ENCODE measurements at places on chromosomes 4 and X.

DNA sequence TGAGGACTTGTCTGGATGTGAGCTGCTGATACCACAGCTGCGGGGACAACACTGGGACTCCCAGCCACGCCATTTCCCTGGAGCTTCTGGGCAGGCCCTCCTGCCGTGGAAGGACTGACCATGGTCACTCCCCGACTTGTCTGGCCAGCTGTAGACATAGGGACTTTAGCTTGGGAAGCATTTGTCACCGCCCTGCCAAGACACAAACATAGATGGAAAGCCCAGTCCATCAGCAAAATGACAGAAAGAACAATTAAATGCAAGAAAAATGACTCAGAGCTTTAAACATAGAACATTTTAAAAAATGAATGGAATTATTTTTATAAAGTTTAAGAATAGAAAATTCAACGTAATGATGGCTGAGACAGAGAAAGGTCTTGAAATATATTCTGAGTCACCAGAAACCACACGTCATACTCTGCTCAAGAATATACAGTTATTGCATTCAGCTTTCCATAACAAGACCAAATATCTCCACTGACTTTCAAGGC is 107.6 kb upstream of the CBR4 start:
- no peak for DNase-seq

GRCh38 chr4:83209419-83209818 is 75.2 kb downstream of the COQ2 start:
- DNase-seq = no peak

DNA sequence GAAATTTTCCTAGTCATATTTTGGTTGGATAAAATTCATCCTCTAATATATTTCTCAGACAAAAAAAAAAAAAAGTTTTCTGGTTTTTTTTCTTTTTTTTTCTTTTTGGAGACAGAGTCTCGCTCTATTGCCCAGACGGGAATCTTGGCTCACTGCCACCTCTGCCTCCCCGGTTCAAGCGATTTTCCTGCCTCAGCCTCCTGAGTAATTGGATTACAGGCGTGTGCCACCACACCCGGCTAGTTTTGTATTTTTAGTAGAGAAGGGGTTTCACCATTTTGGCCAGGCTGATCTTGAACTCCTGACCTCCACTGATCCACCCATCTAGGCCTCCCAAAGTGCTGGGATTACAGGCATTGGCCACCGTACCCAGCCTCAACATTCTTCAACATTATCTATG is 432.7 kb upstream of the PABPC4L start:
- no peak for DNase-seq

DNA sequence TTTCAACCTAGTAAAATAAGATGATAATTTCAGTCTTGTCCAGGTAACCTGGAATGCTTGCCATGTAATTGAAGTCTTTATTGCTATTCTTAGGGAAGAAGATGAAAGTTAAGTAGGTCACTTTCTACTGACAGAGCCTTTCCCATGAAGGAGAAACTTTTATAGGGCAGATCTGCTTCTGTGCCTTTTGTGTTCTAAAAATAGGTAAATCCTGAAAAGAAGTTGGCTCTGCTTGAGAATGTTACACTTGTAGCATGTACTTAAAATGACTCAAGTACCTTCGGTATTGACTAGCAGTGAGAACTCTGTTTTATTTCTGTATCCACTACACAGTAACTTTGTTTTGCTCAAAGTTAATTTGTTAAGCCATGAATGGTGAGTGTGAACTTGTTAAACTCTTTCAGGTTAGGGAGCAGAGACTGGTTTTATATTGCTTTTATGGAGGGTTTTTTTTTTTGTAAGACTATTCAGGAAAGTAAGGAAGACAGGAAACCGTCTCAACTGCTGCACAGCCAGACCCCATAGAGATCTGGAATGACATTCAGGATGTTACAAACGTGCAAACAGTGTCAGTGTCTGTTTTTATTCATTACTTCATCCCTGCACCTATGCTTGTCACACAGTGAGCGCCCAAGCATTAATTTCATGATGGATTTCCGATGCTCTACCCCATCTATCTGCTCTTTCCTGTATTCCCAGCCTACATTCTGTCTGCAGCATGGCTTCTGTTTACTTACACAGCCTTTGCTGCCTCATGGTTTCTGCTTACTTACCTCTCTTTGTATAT is 53.0 kb downstream of the SEPTIN11 start:
- DNase-seq = no peak

DNA sequence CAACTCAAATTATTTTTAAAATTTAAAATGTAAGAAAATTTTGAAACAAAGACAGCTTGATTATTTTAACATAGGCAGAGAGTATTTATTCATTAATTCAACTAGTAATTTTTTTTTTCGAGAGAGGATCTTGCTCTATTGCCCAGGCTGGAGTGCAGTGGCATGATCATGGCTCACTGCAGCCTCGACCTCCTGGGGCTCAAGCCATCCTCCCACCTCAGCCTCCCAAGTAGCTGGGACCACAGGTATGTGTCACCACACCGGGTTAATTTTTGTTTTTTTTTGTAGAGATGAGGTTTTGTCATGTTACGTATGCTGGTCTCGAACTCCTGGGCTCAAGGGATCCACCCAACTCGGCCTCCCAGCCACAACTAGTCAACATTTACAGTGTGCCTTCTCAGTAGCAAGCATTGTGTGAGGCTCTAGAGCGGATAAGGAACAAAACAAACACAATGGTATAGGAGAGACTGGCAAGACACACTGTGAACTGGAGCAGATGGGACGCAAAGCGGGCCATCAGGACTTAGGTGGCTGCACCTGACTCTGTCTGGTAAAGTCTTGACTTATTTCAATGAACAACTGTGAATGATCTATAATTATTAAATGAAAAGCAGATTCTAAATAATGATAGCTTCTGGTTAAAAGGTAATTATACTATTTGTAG is 21.6 kb downstream of the SETD7 start:
- no peak for DNase-seq

DNA sequence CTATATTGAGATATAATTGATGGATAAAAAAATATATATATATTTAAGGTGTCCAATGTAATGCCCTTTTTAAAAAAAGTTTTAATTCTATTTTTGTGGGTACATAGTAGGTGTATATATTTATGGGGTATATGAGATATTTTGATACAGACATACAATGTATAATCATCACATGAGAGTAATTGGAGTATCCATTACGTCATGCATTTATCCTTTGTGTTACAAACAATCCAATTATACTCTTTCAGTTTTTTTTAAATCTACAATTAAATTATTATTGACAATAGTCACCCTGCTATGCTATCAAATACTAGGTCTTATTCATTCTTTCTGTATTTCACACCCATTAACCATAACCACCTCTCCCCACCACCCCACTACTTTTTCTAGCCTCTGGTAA is 66.3 kb upstream of the DIPK2B start:
- DNase-seq = no peak
